ENCODE measurements at places on chromosomes 5 and 9.
A peak's percentile ranks its signal among the peaks of the same experiment; 100 is the strongest.

DNA sequence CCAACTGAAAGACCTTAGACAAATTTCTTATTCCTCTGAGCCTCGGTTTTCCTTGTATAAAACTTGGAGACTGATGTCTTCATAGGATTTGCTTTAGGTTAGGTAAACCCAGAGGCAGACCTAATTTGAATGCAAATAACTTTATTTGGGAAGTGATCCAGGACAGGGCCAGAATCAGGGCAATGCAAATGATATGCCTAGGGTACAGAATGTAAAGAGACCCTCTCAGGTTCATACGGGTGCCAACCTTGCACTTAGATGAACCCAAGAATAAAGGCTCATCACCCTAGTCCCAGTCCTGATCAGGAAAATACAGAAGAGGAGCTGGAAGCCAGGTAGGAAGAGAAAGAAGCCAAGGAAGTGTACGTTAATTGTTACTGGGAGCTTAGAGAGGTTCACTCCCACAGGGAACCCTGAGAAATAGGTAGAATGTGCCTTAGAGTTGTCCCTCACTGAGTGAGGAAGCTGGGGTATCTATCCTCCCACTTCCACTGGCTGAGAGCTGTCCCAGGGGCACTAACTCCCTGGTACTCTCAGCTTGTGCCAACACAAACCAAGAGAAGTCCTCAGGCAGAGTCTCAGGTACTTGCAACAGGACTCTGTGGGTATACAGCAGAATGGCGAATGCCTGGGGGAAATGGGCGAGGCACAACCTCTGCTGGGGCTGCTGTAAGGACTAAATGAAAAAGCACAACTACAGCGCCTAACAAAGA is 3.1 kb upstream of the HK3 start:
- no peak for DNase-seq

GRCh38 chr9:20189871-20190270 is 401.0 kb upstream of the SLC24A2 start:
- DNase-seq: no peak

- no peak for DNase-seq
Observed at GRCh38 chr5:168039566-168040248, 251.7 kb upstream of the WWC1 start.

DNA sequence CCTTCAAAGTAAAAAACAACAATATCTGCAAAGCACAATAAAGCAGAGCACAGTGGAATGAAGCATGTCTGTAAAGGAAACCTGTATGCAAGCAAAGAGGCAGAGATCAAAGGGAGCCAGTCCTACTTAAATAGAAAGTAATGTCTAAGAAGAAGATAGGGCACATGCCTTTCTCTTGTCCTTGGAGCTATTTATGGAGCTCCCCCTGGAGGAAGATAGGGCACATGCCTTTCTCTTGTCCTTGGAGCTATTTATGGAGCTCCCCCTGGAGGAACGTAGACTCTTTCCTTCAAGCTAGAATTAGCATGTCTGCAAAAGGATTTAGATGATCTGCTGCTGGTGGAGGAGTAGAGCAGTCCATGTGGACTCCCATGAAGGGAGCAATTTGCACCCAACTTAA is 168.1 kb upstream of the RASEF start:
- DNase-seq: peak; percentile 37

DNA sequence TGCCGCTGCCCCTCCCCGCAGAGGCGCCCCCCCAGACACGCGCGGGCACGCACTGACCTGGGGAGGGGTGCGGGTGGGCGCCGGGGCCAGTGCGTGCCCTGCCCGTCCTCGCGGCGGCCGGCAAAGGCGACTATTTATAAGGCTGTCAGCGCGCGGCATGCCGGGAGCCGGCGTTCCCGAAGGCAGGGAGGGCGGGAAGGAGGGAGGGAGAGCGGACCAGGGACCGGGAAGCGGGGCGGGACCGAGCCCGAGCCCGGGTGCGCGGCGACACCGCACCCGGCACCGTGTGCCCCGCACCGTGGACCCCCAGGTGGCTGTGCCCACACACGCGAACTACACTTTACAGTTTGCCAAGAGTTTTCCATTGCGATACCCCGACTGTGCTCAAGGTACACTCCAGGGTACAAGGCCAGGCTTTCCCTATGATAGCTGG is at the start of gene AK1:
Gene AK1, minus strand, starts transcription at position 110 of the 433 bp plus-strand sequence. CDS start 3,058 bp downstream, outside the sequence.
- peak; percentile 81 for DNase-seq

- no peak for DNase-seq
Observed at GRCh38 chr5:92969781-92970237, 611.2 kb downstream of the NR2F1-AS1 start.

DNA sequence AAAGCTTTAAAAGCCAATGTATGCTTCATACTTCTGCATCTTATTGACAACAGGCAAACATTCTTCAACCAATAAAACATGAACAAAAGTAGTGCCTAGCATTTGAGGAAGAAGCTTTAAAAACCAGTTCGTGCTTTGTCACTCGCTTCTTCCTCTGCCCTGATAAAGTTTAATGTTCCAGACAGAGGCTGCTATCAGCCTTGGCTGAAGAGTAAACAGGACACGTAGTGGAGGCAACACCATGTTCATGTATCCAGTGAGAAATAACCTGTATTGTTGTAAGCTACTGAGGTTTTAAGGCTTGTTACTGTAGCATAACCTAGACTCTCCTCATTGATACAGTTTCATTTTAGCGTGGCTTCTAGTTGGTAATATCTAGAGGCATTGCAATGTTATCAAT is 3.2 kb upstream of the FUBP3 start:
- no peak for DNase-seq

DNA sequence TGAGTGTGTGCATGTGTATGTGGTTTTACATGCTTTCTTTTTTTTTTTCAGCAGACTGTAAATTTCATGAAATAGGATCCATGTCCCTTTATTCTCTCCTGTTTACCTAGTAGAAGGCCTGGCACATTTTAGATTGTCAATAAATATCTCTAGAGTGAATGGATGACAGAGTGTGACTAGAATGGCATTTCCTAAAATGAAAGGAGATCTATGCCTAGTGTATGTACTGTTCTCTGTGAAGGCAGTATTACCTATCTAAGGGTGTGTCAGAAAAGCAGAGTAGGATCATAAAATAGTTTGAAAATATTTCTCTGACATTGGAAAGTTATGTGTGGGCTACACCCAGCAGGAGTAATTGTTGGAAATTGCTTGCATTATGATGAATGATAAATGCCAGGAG is 1876.0 kb upstream of the C9orf72 start:
- no peak for DNase-seq

- DNase-seq: no peak
Observed at GRCh38 chr9:109707355-109707754, 72.6 kb upstream of the PALM2AKAP2 start.

DNA sequence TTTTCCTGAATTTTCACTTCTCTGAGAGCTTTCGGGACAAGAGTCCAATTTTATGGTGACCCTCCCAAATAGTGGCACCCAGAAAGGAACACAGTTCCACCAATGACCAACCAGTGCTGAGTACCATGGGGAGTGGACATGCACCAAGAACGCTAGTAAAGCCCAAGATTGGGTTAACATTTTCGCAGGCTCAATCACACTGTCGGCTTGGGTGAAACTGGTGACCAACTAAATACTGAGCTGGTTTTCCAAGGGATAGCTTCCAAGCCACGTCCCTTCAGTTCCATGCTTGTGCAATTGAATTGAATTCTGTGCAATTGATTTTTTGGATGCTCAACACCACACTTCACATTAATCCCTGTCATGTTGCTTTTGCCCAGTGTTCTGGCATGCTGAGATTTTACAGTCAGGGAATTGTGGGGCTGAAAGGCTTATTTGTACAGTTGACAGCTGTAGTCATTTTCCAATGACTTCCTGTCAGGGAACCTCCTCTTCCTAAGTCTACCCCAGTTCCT is 37.6 kb upstream of the TRMT10B start:
- no peak for DNase-seq

GRCh38 chr5:149288436-149288835 is 16.8 kb downstream of the AFAP1L1 start:
- no peak for DNase-seq

DNA sequence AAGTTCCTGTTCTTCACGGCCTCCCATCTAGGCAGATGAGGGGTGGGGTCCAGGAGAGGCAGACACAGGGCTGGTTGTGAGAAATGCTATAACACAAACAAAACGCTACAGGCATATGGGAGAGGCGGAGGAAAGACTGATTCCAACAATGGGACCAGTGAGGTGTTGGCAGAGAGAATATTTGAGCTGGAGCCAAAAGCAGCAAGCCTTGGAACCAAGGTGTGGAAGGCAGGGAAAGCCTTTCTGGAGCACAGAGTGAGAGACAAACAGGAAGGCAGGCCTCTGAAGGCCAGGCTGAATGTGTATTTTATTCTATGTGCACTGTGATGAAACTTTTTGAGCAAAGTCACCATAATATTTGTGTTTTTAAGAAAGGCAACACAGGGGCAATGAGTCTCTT is 2.9 kb downstream of the ATPSCKMT start:
- no peak for DNase-seq

GRCh38 chr5:52809884-52810283 is 22.2 kb downstream of the ITGA1 start:
- peak; percentile 22 for DNase-seq

DNA sequence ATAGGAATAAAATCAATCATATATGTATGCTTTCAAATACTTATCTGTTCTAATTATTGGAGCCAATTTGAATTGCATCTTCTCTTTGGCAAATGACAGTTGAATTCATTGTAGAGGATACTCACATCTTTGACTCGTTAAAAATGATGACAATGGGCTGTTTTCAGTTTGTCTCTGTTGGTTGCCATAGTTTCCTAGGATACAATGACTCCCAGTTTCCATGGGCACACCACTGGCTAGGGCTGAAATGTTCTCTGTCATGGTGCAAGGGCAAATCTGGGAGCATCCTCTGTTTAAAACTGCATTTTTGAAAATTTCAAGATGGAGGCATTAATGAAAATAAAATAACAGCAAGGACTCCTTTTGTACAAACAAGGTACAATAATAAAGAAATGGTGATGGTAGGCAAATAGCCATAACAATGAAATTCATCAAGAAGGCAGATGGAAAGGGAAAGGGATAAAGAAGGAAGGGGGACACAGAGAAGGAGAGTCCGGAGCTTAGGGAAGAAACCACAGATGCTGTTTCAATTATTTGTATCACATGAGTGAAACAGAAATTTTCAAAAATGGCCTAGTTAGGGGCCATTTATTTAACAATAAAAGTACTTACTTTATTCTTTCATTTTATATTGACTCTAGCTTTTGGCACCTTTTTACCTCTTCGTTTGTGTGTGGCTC is 378.8 kb upstream of the SEMA6A start:
- no peak for DNase-seq

DNA sequence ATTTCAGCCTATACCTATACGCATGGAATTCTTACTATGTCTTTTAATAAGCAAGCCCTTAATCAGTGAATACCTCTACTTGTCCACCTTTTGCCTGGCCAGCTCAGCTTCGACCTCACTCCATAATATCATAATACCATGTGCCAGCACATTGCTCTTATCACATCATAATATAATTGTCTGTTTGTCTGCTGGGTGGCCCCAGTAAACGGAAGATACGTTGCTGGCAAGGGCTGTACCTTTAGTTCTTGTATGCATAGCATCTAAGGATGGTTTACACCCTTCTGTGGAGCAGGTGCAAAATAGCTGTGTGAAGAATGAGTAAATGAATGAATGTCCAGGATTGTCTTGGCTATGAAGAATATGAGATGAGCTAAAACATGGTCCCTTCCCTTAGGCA is 29.9 kb downstream of the SV2C start:
- DNase-seq: no peak

DNA sequence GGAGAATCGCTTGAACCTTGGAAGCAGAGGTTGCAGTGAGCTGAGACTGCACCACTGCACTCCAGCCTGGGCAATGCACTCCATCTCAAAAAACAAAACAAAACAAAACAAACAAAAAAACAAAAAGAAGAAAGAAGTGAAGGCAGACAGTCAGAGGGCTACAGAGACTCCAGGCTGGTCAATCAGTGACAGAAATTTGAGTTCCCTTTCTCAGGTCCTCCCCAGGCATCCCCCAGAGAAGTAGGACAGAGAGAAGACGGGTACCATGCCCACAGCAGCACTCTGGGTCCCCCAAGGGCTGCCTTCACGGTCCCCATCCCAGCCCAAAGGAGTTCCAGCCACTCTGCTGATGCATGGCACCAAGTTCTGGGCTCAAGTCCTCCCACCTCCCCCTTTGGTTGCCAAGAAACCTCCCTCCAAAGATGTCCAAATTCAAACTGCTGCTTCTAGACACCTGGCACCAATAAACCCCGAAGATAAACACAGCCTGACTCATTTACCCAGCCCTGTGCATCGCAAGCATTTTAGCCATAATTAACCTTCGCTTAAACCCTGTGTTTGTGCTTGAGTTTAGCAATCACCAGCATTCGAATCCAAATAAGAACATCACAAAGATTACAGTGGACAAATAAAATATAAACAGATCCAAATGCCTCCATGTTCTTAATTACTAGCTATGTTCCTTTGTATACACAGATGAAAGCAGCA is 24.0 kb downstream of the SEMA4D start:
- no peak for DNase-seq

DNA sequence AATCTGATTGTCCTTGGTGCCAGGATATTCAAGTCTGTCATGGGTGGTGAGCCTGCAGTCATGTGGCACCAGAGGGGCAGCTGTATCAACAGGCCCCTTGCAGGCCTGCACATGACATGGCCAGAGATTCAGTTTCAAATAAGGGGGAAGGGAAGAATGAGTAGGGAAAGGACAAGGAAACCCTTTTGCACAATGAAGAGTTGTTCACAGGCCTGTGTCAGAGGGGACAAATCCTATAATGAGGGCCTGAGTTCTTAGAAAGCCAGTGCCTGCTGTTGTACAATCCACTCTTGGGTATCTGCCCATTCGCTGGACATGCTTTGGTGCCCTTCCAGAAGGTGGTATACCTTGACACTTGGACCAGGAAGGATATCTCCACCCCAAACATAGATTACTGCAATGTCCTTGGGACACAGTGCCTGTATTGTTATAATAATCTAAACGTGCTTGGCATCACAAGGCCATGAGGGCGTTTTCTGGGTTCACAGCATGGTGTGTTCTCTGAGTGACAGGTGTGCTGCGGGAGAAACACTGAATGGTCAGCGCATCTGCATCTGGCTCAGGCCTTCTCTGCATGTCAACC is 1.9 kb upstream of the TMEM171 start:
- no peak for DNase-seq

DNA sequence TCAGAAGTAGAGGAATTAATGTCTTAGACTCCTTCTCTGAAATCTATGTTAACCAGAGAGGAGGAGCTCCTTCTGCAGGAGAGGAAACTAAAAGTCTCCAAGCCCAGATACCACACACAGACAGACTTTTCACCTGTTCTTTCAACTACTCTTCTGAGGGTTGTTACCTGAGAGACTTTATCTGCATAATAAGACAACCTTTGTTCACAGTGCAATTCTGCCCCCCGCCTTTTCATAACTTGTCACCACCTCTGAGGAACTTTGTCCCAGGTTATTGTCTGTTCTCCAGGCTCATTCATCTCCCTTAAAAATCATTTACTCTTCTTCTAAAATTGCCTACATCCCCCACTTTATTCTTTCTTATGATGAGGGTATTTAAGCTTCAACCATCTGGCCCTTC is 9.4 kb upstream of the GALNT10 start:
- no peak for DNase-seq

DNA sequence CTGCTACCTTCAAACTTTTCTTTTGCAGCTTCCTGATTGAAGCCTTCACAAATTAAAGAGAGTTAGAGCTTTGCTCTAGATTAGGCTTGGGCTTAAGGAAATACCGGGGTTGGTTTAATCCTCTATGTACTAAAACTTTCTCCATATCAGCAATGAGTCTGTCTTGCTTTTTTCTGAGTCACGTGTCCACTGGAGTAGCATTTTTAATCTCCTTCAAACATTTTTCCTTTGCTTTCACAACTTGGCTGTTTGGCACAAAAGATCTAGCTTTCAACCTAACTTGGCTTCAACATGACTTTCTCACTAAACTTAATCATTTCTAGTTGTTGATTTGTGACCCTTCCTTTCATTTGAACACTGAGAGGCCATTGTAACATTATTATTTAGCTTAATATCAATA is 261.6 kb downstream of the PLK2 start:
- no peak for DNase-seq
